Renal cortical epithelial cell (primary cell): ENCODE measurements at places on chromosomes 11 and 22. TPM values are rescaled to one million over a fixed set of nuclear protein-coding genes. Genes with fewer than 3 reads are reported as not detected.

DNA sequence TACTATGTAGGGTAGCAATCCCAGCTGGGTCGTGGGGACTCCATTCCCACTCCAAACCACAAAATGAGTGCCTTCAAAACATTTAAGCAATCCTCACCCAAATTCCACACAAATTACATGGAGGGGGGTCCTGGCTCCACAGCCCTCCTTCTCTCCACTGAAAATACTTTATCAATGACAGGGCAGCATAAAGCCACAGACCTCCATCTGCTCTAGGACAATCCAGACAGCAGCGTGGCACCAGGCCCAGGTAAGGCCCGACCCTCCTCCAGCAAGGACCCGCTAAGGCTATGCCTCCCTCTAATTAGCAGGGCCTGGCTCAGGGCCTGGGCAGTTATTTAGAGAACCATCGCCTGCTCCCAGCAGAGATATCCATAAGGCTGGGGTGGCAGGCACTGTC, at the start of gene PANX3:
Gene PANX3 (plus strand): TSS at position 365 of the 400 bp plus-strand sequence. CDS start 129 bp downstream, outside the sequence.
- DNase-seq = no peak

DNA sequence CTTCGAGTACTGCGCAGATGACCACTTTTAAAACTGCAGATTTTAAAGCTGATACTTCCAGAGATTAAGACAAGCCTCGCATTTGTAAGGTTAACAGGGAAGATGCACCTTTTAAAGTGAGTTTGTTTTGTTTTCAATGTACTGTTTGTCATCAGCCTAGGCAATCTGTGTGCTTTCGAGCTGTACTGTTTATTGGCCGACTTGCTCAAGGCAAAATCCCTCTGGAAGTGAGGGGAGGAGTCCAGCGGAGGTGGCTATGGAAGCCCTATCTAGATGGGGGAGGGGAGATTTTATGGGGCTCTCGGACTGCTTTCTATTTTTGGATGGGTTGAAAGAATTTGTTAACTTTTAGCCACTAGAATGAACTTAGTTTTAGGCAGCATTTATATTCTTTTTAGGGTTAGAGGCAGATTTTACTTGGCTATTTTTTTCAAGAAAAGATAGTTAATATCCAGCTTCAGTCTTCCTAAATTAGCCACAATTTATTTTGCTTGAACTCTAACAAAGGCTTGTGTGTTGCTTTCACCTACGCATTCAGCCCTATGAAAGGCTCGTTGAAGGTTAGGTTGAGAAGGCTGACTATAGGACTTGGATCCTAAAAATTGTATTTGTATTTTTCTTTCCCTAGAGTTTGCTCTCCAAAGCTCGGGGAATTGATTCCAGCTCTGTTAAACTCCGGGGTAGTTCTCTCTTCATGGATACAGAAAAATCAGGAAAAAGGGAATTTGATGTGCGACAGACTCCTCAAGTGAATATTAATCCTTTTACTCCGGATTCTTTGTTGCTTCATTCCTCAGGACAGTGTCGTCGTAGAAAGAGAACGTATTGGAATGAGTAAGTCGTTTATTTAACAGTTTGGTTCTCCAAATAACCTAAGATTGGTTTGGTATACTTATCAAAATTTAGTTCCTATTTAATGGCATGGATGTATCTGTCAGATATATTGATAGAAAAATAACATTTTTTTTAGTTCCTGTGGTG, 2.1 kb downstream of the WEE1 start:
- DNase-seq = peak; percentile 90

DNA sequence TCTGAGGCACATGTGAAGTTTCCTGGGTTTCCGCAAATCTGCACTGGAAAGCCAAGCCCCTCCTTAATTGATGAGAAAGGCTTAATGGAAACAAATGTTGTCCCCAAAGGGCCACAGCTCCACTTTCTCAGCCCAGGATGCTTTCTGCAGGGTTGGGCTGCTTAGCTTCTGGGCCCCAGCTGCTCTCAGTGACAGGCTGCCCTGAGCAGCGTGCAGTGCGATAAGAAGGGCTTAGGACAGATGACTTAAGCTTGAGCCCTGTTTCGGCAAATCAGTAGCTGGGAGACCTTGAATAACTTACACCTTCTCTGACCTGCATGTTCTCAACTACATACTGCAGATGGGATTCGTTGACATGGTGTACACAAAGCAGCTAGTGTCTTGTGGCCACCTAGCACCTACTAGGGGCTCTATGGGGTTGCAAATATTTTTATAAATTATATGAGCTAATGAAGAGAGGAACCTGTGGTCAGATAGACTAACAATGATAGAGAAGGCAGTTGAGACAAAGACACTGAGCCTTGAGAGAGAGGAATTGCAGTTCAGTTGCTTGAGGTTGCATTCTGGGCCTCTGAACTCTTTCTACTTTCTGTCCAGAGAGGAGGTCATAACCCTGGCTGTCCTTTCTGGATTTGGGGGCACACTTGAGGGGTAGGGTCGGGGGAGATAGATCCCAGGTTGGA, 11.5 kb downstream of the STX3 start:
- DNase-seq = no peak

DNA sequence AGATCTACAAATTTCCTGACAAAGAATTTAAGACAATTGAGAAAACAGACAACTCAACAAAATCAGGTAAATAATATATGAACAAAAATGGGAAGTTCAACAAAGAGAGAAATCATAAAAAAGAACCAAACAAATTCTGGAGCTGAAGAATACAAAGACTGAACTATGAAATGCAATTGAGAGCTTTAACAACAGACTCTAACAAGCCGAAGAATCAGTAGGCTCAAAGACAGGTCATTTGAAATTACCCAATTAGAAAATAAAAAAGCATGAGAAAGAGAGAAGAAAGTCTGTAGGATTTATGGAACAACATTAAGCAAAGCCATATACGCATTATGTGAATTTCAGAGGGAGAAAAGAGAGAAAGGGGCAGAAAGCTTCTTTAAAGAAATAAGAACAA, 72.8 kb downstream of the TBC1D22A start:
- DNase-seq = no peak

TMPRSS5 gene
- not detected in 2 replicates for total RNA-seq

DRD4 gene
- total RNA-seq = 0.10 TPM in 1 of 2 replicates, not detected in the other
